ENCODE measurements at places on chromosomes 16 and 17. TPM values are rescaled to one million over a fixed set of nuclear protein-coding genes. Genes with fewer than 3 reads are reported as not detected.

KRT20 gene
- total RNA-seq, result 1.5 TPM

FAM171A2 gene
- total RNA-seq, result 18.0 TPM

TMIGD1 gene
- not detected for total RNA-seq

ATAD5 gene
- 9.5 TPM for total RNA-seq

NAGS gene
- 10.0 TPM for total RNA-seq

KAT8 gene
- 44.9 TPM for total RNA-seq

KRTAP16-1 gene
- not detected for total RNA-seq

DNA sequence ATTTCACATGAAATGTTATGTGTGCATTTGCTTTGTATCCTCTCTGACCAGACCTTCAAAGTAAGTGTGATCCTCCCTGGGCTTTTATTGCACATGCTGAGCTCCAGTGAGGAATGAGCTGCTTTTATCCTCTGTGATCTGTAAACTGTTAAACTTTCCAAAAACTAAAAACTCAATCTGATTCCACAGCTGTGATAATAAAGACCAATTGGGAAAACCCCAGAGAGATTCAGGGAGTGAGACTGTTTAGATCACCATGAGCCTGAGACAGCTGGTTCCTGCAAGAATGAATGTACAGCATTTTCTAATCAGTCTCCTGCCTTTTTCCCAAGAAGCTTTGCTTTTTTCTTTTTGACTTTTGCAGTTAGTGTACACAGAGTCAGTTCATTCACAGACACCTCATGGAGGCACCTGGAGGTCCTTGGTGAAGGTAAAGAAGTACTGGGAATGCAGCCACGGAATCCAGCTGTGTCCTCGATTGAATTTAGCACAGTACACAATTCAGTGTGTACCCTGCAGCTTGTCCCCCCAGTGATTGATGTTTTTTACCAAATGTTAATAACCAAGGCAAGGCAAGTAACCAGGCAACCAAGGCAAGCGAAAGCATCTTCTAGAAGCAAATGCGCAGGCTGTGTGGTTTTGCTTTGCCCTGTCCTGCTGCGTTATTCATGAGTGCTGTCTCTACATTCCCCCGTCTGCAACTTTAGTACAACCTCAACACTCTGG, 182.6 kb downstream of the LGALS9B start:
- H3K36me3 ChIP-seq, result no peaks in the 10 kb centered on the region
- H3K4me3 ChIP-seq, result no peak overlapping the region
- no peak for DNase-seq
- no peak overlapping the region for H3K27ac ChIP-seq
- no peaks in the 10 kb centered on the region for H3K4me1 ChIP-seq

GRCh38 chr17:73119631-73120030, 27.1 kb upstream of the SLC39A11 start:
- H3K4me1 ChIP-seq, result no peaks in the 10 kb centered on the region
- H3K36me3 ChIP-seq, result no peaks in the 10 kb centered on the region
- no peak overlapping the region for H3K4me3 ChIP-seq

DNA sequence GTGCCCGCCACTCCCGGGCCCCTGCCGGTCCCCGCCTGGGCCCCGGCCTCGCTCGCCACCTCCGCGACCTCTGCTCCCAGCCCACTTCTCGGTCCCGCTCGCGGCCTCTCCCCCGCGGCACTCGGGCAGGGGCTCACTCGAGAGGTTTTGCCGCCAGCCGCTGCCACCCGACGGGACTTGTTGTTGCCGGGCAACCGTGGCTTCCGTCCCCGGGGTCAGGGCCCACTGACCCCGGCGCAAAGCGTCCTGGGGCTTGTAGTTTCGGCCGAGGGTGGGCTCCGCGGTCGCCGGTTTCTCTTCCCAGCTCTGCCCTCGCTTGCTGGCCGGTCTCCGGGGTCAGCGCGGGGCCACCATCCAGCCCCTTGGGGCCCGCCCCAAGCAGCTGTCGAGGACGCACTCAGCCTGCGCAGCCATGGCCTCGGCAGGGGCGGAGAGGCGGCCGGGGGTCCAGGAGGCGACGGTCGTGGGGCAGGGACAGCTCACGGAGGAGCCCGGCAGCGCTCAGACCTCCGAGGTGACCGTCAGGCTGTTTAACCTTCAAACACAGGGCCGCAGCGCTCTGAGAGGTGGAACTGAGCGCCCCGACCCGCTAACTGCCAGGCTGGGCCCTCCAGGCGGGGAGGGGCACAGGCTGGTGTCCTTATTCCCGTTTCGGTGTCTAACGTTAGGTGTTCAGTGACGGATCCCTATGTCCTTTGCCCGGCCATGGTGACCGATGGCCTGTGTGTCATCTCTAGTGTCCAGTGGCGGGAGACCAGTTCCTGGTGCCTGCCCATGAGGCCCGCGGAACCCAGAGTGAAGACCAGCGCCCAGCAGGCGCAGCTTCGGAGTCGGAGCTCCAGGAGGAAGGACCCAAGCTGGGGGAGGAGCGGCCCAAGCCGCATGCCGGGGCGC, at the start of the genes C16orf86 and ENKD1:
Gene C16orf86, plus strand, starts transcription at position 256 of the 894 bp plus-strand sequence. Its CDS starts 157 bp downstream, at position 413.
Gene ENKD1, minus strand, starts transcription at position 192 of the 894 bp plus-strand sequence. CDS start 308 bp downstream, outside the sequence.
- H3K36me3 ChIP-seq, result no peaks in the 10 kb centered on the region
- H3K4me3 ChIP-seq, result peak within 1 kb of the TSS; percentile 63
- peaks cover 36% of the 10 kb centered on the region for H3K4me1 ChIP-seq
- no peaks in the 10 kb centered on the region for H3K27me3 ChIP-seq
- peak within 1 kb of the TSS; percentile 50 for H3K27ac ChIP-seq

- no peaks in the 10 kb centered on the region for H3K27me3 ChIP-seq
- no peak for DNase-seq
- H3K27ac ChIP-seq, result no peak overlapping the region
- H3K36me3 ChIP-seq, result no peaks in the 10 kb centered on the region
- no peaks in the 10 kb centered on the region for H3K4me1 ChIP-seq
Observed at GRCh38 chr17:48718227-48718760, 4.0 kb downstream of the PRAC1 start.

DNA sequence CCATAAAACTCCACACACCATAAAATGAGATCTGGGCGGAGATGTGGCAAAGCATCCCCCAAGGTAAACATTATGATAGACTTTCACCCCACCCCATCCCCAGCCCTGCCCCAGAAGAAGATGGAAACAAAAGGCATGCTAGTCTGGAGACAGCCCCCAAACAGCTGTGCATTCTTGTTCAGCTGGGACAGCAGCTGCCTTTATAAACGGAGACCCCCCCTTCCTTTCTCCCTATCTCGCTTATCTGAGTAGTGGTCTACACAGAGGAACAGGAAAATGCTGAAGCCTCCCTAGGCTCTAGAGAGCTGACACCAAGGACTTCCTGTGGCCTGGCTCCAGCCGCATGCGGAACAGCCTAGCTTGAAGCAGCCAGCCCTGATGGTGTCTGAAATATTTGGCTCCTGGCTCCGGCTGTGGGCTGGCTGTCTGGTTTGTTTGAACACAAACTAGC, 190.3 kb upstream of the ANKFN1 start:
- DNase-seq, result no peak
- H3K4me3 ChIP-seq, result no peak overlapping the region
- H3K27me3 ChIP-seq, result peaks cover 12% of the 10 kb centered on the region

- H3K27me3 ChIP-seq, result peaks cover 12% of the 10 kb centered on the region
- DNase-seq, result no peak
- H3K4me1 ChIP-seq, result no peaks in the 10 kb centered on the region
- no peaks in the 10 kb centered on the region for H3K36me3 ChIP-seq
- no peak overlapping the region for H3K4me3 ChIP-seq
- H3K27ac ChIP-seq, result no peak overlapping the region
Observed at GRCh38 chr17:14282726-14283125, 18.2 kb upstream of the HS3ST3B1 start.

DNA sequence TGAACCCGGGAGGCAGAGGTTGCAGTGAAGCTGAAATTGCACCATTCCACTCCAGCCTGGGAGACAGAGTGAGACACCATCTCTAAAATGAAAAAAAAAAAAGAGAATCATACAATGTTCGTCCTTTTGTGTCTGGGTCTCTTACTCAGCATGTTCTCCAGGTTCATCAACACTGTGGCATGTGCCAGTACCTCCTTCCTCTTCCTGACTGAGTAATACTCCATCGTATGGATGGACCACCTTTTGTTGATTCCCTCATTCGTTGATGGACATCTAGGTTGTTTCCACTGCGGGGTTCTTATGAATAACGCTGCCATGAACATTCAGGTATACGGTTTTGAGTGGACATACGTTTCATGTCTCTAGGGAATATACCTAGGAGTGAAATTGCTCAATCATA, 4.1 kb upstream of the HS3ST6 start:
- peaks cover 22% of the 10 kb centered on the region for H3K4me1 ChIP-seq
- H3K4me3 ChIP-seq, result no peak overlapping the region
- H3K27ac ChIP-seq, result no peak overlapping the region

DNA sequence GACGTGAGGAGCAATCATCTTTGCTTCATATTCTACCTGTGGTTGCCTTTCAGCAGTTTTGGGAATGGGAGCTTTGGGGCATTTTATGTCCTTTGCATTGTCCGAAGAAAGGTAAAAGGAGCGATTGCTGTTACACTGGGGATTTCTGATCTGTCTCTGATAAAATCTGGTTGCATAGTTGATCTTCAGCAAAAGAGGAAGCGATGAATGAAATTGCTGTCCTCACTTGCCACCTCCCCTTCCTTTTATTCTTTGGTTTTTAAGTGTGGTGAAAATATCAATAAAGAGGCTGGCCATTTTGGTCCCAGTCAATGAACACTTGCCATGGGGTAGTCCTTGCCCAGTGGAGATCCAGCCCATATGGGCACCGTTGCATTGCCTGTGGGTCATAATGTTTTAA, 236.8 kb downstream of the MSI2 start:
- no peaks in the 10 kb centered on the region for H3K27me3 ChIP-seq
- no peaks in the 10 kb centered on the region for H3K36me3 ChIP-seq
- H3K4me3 ChIP-seq, result no peak overlapping the region
- no peak for DNase-seq

DNA sequence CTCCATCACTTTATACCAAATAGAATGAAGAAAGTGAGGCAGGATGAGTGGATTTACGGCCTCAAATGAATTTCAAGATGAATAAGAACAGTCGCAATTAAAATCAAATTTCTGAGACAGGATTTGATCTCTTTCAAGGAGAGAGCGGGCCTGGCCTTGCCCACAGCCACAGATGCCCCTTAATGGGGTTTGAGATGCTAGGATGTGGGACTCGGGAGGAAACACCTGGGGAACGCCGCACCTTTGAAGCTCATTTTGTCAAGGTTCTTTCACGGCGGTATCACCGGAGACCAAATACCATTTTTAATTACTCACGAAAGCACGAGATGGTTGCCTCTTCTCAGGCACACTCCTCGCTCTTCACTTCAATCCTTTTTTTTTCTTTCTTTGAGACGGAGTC, 178.1 kb upstream of the SDK2 start:
- no peaks in the 10 kb centered on the region for H3K36me3 ChIP-seq
- no peaks in the 10 kb centered on the region for H3K4me1 ChIP-seq
- no peak overlapping the region for H3K4me3 ChIP-seq
- no peak overlapping the region for H3K27ac ChIP-seq

GRCh38 chr17:75039238-75039637, 7.5 kb downstream of the ATP5PD start:
- no peak for DNase-seq
- H3K27ac ChIP-seq, result no peak overlapping the region
- peaks cover 33% of the 10 kb centered on the region for H3K36me3 ChIP-seq
- no peaks in the 10 kb centered on the region for H3K27me3 ChIP-seq

DNA sequence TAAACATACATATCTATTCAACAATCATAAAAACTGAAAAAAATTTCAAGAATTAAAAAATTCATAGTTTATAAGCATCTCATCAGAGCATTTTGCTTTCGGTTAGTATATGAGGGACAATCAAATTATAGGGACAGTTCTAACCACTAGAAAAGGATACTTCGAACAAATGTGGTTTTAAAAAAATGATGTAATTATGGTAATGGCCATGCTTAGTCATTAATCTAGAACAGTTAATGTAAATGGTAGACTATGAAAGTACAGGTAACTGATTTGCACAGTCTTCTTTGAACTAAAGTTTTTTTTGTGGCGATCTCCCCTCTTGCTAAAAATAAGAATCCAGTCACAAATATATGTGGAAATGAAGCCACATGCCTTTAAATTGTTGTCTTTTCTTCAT, 63.5 kb upstream of the PHOSPHO1 start:
- peaks cover 12% of the 10 kb centered on the region for H3K36me3 ChIP-seq
- H3K27ac ChIP-seq, result no peak overlapping the region

GRCh38 chr17:49760932-49761558, 2.9 kb downstream of the FAM117A start:
- H3K27me3 ChIP-seq, result peaks cover 3% of the 10 kb centered on the region
- H3K27ac ChIP-seq, result no peak overlapping the region
- H3K4me1 ChIP-seq, result peaks cover 8% of the 10 kb centered on the region
- H3K4me3 ChIP-seq, result no peak overlapping the region

DNA sequence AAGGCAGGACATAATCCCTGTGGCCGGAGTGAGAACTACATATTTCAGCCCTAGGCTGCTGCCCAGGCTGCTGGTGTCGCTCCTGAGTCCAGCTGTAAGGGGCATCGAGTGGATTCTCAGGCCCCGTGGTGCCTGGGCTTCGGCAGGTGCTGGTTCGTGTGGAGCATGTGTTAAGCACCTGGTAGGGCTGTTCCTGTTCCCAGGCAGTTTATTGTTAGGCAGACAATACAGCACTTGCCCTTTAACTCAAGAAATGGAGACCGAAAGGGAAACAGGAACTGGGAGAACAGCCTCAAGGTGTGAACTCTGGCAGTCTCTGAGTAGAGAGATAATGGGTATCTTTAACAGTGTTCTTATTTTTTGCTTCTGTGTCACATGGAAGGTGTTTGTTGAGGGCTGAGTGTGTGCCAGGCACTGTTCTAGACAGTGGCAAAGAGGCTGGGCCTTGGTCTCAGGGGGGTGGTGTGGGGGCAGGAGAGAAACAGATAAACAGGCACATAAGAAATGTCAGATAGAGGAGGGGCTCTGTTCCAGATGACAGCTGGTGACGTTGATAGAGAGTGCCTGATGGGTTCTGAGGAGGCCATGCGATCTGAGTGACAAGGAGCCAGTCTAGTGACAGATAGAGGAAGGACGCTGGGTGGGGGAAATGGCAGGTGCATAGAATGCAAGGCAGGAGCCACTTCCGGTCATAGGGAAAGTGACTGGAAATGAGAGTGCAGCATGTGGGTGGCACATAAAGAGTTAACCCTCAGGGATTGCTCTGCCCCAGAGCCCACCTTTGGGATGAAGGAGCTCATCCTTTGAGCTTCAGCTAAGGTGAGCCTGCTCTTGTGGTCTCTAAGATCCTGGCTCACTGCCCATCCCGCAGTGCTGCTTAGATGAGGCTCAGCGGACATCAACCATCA, 33.8 kb downstream of the EPN2 start:
- no peak overlapping the region for H3K4me3 ChIP-seq
- H3K27ac ChIP-seq, result no peak overlapping the region
- no peak for DNase-seq
- H3K4me1 ChIP-seq, result no peaks in the 10 kb centered on the region
- no peaks in the 10 kb centered on the region for H3K27me3 ChIP-seq

DNA sequence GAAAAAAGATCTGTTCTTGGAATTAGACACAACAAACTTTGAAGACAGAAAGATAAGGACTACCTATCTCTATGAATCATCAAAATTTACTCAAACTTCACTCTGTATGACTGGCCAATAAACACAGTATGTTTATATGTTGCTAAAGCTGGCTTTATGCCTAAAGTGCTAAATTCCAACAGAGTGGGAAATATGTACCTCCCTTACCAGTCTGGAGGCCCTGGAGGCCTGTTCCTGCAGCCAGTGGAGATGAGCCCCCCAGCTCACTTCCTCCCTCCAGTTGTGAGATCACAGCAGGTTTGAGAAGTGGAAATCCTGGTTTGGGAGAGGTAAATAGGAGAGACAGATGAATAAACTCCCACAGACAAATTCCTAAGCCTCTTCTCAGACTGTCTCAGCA, 9.0 kb downstream of the ZNF23 start:
- no peaks in the 10 kb centered on the region for H3K4me1 ChIP-seq
- no peak overlapping the region for H3K27ac ChIP-seq
- no peak overlapping the region for H3K4me3 ChIP-seq
- DNase-seq, result no peak
